Stomach (tissue), 19 donors: ENCODE measurements at places on chromosomes 3 and 15. TPM values are rescaled to one million over a fixed set of nuclear protein-coding genes. Genes with fewer than 3 reads are reported as not detected.

- H3K27me3 ChIP-seq: no peaks in the 10 kb centered on the region
- H3K27ac ChIP-seq: peak overlapping the region; percentile 39
- no peak overlapping the region for H3K4me3 ChIP-seq
- H3K36me3 ChIP-seq: peaks cover 3% of the 10 kb centered on the region
- no peak for DNase-seq
Measured at GRCh38 chr15:98927996-98928395, 79.6 kb downstream of the PGPEP1L start.

RTP4 gene
- 3.6 TPM for total RNA-seq

- DNase-seq: no peak
- H3K27ac ChIP-seq: peak overlapping the region; percentile 29
- no peak overlapping the region for H3K4me3 ChIP-seq
- no peaks in the 10 kb centered on the region for H3K36me3 ChIP-seq
Measured at GRCh38 chr3:116815831-116816588, 106.4 kb downstream of the TUSC7 start.

CCRL2 gene
- total RNA-seq: not detected

DNA sequence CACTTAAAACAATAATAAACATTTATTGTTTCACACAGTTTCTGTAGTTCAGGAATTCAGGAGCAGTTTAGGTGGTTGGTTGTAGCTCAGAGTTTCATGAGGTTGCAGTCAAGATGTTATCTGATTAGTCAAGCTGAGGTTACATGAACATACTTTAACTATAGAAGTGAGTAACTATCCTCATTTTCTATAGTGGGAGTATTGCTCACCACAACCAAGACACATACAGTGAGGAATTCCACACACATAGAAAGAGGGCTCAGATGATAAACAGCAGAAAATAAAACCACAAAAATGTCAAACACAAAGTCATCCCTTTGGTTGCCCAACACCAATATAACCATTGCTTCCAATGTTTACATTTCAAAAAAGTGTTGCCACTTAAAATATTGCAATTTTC, 13.6 kb downstream of the SCN11A start:
- no peak for DNase-seq
- no peak overlapping the region for H3K4me3 ChIP-seq
- H3K27ac ChIP-seq: no peak overlapping the region

GRCh38 chr3:181327349-181327748, 337.8 kb upstream of the DNAJC19 start:
- no peaks in the 10 kb centered on the region for H3K4me1 ChIP-seq
- H3K27me3 ChIP-seq: no peaks in the 10 kb centered on the region
- no peak for DNase-seq
- H3K36me3 ChIP-seq: no peaks in the 10 kb centered on the region
- no peak overlapping the region for H3K27ac ChIP-seq

DNA sequence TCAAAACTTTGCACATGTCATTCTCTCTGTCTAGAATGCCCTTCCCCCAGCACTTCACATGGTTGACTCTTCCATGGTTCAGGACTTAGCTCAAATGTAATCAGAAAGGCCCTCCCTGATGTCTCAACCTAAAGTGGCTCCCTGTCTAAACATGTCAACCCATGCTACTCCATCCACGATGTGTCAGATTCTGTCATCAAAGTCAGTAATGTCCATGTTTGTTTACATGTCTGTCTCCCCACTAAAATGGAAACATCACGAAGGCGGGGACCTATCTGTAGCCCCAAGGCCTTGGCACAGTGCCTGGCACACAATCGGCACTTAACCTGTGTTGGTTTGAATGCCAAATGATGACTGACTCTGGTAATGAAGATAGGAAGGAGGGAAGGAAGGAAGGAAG, 20.8 kb upstream of the SNTN start:
- no peak overlapping the region for H3K4me3 ChIP-seq
- no peak for DNase-seq
- no peaks in the 10 kb centered on the region for H3K4me1 ChIP-seq
- no peaks in the 10 kb centered on the region for H3K27me3 ChIP-seq
- H3K36me3 ChIP-seq: no peaks in the 10 kb centered on the region

CHST2 gene
- total RNA-seq: 4.1 TPM

- H3K4me1 ChIP-seq: no peaks in the 10 kb centered on the region
- no peaks in the 10 kb centered on the region for H3K27me3 ChIP-seq
- no peak for DNase-seq
- no peak overlapping the region for H3K4me3 ChIP-seq
- H3K36me3 ChIP-seq: no peaks in the 10 kb centered on the region
- H3K27ac ChIP-seq: no peak overlapping the region
Measured at GRCh38 chr3:112739252-112739965, 98.5 kb upstream of the CCDC80 start.

DNASE1L3 gene
- total RNA-seq: 0.43 TPM

DNA sequence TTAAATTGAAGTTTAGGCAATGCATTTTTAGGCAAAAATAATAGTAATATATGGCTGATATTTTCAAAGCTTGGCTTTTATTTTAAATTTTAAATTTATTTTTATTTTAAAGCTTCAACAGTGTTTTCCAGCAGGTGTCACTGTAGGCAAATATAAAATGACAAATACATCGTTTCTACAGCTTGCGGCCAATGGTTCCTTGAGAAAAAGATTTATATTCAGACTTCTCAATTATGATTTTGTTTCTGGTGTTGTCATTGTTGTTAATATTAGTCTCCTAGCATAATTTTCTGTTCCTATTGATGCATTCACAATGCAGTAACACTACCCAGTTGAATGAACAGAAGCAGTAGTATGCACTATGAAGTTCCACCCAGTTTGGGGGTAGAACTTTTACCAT, 220.7 kb upstream of the DNAJC19 start:
- no peak overlapping the region for H3K27ac ChIP-seq
- peak; percentile 56 for DNase-seq
- no peaks in the 10 kb centered on the region for H3K4me1 ChIP-seq
- H3K36me3 ChIP-seq: no peaks in the 10 kb centered on the region
- no peaks in the 10 kb centered on the region for H3K27me3 ChIP-seq
- H3K4me3 ChIP-seq: no peak overlapping the region
